ENCODE measurements at places on chromosomes 7 and 10. TPM values are rescaled to one million over a fixed set of nuclear protein-coding genes. Genes with fewer than 3 reads are reported as not detected.

SH2D4B gene
- total RNA-seq, result 0.22 TPM

ADAMTS14 gene
- total RNA-seq, result 13.2 TPM

C10orf105 gene
- not detected for total RNA-seq

CTNNA3 gene
- total RNA-seq, result 0.32 TPM

XPNPEP1 gene
- 87.3 TPM for total RNA-seq

PCDH15 gene
- not detected for total RNA-seq

SOSTDC1 gene
- total RNA-seq, result 0.20 TPM

DNA sequence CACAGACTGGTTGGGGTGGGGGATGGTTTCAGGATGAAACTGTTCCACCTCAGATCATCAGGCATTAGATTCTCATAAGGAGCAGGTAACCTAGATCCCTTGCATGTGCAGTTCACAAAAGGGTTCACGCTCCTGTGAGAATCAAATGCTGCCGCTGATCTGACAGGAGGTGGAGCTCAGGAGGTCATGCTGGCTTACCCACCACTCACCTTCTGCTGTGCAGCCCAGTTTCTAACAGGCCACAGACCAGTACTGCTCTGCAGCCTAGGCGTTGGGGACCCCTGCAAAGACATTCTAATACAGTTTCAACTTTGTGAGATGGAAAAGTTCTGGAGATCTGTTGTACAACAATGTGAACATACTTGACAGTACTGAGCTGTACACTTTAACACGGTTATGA lies 39.9 kb downstream of the STRA8 start:
- no peak for DNase-seq

DNA sequence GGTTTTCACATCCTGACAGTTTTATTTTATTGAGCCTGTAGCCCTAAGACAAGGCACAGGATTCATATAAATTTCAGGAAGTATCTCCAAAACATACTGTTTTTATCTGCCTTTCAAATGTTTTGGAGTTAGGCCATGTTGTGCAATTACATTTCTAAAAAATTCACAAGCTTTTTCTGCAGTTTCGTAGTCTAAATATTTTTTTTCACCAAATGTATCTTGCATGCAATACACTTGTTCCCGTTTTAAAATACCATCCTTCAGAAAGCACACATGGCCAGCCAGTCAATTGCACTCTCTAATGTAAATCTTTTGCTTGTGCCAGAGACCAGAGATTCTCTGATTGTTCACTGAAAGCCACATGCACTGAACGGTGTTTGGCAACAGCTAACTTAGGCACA lies 161.5 kb upstream of the PRKCQ start:
- DNase-seq, result no peak

DNA sequence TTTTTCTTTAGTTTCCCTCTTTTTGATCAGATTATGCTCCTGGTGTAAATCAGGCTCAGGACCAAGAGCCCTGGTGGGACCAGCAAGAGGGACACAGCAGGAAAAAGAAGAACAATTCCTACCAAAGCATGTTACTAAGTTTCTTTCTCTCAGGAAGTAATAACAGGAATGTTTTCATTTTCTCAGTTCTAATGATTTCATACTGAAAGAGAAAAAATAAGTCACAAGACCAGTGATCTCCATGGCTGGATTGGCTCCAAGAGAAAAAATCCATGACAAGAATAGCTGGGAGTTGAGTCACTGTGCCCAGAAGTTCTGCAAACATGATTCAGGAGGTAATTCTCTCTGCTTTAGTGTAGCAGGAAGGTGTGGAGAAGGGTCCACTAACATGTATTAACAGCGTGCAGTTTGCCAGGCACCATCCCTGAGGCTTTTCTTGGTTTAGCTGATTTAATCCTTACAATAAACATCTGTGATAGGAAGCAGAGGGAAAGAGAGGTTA lies 23.8 kb upstream of the IFIT2 start:
- DNase-seq, result peak; percentile 67

GRCh38 chr10:132906836-132907235 lies 35.5 kb downstream of the CFAP46 start:
- DNase-seq, result no peak

GRCh38 chr10:62585211-62585775 lies 211.1 kb downstream of the ZNF365 start:
- DNase-seq, result no peak

DNA sequence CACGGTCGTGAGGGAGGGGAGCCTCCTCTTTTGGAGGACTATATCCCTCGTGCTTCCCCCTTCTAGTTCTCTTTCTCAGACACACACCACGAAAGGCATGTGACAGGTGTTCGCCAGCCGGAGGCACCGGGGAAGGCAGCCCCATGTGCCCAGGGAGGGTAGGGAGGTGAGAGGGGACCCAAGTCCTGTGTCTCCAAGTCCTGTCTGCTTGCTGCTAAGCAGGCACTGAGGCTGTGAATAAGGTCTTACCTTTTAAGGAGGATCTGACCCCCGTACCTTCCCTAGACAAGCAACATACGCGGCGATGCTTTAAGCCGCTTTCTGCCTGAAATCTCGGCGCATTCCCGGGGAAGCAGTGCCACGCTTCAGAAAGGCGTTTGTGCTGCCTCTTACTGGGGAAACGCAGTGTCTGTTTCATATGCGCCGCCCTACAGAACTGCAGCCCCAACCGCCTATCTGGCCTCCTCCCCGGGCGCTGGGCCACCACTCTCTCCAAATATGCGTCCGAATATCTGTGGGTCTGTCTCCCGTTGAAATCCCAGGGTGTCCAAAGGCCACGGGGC lies 770 bp downstream of the PLXNA4 start:
- no peak for DNase-seq

GRCh38 chr7:2851497-2851896 lies 7.4 kb upstream of the GNA12 start:
- no peak for DNase-seq

DNA sequence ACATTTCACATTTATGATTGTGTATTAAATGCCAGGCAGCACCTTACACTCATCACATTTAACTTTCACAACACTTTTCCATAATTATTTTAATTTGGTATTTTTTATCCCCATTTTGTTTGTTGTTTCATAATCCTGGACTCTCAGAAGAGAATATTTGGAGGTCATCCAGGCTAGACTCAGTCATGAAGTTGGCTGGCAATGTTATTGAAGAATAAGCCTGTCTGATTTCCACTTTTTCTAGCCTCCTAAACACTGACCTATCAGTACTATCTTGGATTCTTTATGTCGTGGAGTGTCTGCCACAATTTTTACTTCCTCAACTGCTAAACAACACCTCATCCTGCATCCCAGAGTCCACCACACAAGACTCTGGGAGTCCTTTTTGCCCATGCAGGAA lies 372.3 kb upstream of the NRP1 start:
- DNase-seq, result no peak

GRCh38 chr7:130886438-130887135 lies 152.6 kb upstream of the KLF14 start:
- DNase-seq, result no peak

DNA sequence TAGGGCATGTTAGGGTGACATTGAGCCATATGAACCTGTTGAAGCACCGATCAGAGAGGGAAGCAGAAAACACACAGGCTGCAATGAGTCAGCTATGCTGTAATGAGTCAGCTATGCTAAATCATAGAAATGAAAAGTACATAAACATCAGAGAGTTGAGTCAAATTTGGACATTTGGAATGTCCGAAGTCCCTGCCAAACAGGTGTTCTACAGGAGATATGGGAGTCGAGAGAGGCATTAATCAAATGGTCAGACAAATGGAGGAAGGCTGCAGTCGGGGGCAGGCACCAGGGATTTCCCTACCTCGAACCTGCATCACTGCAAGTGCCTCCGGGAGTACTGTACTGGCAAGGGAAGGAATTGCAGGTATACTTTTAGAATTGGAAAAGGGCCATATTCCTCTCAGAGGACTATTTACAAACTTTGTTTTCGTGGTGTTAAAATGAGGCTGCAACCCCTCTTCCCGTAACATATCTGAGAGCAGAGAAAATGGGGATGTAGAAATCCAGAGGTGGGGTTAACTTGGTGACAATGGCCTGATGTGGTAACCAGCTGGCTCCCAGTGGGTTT lies 8.8 kb upstream of the ZC3HAV1 start:
- DNase-seq, result peak; percentile 32

- no peak for DNase-seq
Measured at GRCh38 chr7:77433901-77434300, 17.8 kb upstream of the GSAP start.

DNA sequence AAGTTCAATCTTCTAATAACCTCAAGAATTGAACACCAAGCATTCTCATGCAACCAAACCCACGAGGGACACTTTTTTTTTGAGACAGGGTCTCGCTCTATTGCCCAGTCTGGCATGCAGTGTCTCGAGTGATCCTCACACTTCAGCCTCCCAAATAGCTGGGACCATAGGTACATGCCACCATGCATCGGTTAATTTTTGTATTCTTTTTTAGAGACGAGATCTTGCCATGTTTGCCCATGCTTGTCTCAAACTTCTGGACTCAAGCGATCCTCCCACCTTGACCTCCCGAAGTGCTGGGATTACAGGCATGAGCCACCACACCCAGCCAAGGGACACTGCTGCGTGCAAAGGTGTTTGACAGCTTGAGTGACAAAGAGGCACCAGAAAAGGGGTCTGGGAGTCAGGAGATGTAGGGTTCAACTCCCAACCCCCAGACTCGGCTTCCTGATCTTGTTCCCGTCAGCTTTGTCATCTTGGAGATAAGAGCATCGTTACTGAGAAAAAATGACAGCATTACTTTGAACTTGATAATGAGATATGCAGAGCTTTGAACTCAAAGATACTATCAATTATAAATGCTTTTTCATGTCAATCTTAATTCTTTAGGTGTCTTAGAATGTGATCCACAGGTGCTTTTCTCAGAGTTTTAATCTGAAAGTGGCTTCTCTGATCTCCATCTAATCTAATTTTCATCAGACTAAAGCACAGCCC lies 1.6 kb upstream of the CYTH3 start:
- no peak for DNase-seq

DNA sequence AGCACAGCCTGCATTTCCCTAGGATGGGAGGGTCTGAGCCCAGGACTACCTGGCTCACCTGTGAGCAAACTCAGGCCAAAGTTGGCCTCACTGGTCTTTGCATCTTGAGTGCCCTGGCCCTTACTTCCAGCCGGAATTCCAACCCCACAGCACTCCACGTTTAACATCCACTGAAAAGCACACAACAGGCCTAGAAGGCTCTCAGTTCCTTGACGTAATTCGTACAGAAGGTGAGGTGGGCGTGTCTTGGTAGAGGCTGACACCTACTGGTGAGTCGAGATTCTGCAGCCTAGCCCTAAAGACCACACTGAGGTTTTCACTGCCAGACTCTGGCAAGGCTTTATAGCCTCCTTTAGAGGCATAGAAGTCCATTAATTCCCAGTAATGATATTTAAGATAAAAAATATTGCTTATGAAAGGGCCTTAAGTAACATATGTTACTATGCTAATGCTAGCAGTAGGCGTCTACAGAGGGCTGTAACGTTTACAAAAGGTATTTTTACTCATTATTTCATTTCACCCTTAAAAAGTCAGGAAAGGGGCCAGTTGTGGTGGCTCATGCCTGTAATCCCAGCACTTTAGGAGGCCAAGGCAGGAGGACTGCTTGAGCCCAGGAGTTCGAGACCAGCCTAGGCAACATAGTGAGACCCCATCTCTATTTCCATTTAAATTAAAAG lies 95.8 kb downstream of the HIP1 start:
- DNase-seq, result peak; percentile 54

- no peak for DNase-seq
Measured at GRCh38 chr7:91353848-91354247, 89.6 kb downstream of the FZD1 start.

DNA sequence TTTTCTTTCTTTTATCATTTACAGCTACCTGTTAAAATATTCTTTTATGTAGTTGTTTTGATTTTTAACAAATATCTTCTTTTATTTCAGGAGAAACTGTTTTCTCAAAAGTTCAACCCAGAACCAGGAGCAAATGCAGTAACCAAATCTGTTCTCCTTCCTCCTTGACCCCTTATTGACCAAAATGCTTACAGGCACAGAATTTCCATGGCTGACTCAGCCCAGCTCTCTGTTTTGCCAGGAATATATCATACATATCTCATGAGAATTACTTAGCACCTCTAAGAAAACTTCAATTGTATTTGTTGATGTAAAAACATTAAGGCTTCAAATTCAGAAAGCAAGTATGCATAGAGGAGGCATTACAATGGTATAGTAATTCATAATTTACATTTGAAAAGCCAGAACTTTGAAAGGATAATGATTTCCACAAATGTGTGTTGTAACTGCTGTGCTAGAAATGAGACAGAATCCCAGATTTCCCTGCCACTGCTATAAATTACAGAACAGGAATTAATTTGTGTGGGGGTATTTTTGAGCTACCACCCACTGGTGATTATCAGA lies 2.2 kb downstream of the GSAP start:
- DNase-seq, result no peak

- no peak for DNase-seq
Measured at GRCh38 chr7:135775230-135775629, 26.6 kb upstream of the FAM180A start.

GRCh38 chr7:20062932-20063331 lies 154.3 kb downstream of the MACC1 start:
- no peak for DNase-seq

DNA sequence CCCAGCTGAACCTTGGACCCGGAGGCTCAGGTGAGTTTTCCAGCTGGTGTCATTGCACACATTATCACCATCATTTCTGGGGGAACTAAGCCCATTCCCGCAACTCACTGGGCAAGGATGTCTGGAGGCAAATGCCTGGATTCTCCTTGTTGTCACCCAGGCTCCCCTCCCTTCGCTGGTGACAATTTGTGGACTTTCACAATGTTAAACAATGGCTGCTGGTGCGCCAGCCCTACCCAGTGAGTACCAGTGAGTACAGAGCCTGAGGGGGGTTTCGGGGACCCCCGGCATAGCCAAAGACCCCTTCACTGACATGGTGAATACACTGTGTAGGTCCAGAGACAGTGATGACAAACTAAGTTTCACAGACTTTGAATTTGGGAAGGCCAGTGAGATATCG lies 189.2 kb downstream of the ADARB2 start:
- DNase-seq, result no peak

DNA sequence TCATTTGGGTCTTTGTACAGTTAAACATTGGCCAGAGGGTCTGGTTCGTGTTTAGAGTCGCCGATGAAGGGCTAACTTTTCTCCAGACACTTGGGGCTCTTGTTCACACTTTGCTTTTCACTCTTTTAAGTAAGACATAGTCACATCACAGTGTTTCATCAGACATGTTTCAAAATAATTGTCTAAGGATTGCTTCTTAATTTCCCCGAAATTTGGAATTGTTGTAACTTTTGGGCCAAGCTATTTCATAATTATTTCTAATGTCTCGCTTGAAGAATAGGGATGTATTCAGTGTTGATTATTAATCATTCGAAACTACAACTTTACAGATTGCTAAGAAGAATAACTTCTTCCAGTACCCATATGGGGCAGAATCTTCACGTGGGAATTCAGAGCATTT lies 92.8 kb downstream of the TCF7L2 start:
- DNase-seq, result no peak

DNA sequence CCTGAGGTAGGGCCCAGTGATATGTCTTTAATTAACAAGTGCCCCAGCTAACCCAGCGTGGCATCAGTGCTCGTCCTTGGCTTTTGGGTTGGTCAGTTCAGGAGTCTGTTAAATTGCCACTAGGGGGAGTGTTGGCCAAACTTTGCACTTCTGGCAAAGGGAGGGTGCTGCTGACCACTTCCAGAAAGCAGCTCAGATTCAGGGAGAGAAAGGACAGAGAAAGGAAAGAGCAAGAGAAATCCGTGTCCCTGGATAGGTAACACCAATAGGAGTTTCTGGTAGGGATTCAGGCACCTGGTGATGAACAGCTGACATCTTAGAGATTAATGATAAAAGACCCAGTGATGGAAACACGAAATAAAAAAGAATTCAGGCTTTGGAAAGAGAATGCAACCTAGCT lies 243.1 kb upstream of the AOAH start:
- peak; percentile 78 for DNase-seq
